ENCODE measurements at places on chromosomes 2 and 18.

DNA sequence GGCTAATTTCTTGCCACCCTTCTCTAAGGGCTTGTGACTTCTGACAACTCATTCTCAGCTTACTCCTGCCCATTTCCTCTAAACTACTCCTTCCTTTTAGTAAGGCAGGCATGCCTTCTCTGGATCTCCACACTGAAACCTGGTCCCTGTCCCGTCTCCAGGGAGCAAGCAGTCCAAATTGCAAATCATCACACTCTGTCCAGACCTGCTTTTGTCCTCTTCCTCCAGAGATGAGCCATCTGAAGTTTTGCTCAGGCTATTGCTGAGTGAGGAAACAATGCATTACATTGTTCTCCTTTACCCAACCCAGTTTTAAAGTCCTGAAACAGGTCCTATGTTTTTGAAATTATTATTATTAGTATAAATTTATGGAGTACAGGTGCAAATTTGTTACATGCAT, 57.3 kb downstream of the ARHGAP25 start:
- DNase-seq = no peak

GRCh38 chr2:176763851-176764404, 448.7 kb upstream of the HNRNPA3 start:
- no peak for DNase-seq

- DNase-seq = no peak
These were observed 20.0 kb downstream of the ZNF532 start for GRCh38 chr18:58884680-58885079.

GRCh38 chr18:33835419-33835818, 257.4 kb downstream of the ASXL3 start:
- DNase-seq = no peak

GRCh38 chr2:37350034-37350433, 5.6 kb downstream of the QPCT start:
- no peak for DNase-seq

DNA sequence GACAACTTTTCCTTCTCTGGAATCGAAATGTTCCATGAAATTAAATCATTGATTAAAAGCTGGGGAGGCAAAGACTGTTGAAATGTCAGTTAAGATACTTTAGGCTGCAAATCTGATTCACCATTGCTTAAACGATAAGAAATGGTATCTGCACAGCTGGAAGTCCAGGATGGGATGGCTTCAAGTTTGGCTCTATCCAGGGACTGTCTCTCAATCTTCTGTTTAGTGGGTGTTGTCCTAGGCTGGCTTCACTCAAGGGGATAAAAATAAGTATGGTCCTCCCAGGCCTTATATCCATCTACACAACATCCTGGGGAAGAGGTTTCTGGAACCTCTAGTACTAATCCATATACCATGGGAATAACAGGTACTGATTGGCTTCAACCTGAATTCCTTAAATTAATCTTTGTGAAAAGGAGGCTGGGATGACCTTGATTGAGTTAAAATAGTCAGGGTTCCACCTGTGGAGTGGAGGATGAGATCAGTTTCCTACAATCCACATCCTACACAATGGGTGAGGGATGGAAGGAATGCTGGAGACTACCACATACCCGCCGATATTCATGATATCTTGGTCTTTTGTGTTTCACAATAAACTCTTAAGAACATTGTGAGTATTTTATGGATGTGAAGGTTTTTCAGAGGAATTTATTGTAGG, 156.0 kb upstream of the L3MBTL4 start:
- DNase-seq = no peak
